Aorta (tissue), 5 donors: ENCODE measurements at places on chromosomes 11 and 22.

GRCh38 chr22:47036352-47036751 is 273.9 kb downstream of the TBC1D22A start:
- peak; percentile 34 for DNase-seq

DNA sequence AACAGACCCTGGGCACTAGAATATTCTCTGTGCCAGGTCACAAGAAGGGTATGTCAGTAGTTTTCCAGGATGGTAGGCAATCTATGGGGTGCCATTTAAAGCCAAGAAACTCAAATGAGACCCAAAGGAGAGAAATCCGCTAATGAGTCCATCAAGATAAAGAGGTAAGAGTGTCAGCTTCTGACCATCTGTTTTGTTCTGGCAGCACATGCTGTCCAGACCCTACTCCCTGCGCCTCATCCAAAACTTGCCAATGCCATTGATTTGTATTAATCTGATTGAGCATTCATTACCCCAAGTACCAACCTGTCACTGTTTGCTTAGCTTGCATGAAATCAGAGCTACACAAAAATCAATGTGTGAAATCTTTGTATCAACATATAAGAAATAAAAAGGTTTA is 229.0 kb downstream of the BLID start:
- DNase-seq, result no peak

DNA sequence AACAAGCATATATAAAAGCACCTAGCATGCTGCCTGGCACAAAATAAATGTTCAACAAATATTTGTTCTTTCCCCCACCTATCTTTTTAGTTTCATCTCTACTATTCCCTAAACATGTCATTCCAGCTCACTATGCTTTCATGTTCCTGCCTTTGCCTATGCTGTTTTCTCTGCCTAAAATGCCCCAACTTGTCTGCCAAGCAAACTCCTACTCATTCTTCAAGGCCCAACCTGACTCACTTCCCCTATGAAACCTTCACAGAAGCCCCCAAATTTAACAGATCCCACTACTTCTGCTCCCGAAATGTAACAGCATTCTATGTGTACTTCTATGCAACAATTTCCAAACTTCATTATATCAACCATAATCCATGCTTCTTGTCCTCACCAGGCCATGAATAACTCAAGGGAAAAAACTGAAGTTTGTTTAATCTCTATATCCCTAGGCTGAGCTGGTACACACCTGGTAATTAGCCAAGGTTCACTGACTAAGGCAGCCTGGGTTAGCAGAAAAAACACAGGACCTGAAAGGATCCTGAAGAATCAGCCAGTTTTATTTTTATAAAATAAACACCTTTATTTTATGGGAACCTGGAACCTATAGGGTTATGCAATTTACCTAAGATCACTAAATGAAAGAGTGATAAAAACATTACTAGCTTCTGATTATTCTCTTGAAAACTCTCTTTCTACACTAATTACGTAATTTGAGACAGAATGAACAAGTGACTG is 72.2 kb downstream of the PAK1 start:
- no peak for DNase-seq

DNA sequence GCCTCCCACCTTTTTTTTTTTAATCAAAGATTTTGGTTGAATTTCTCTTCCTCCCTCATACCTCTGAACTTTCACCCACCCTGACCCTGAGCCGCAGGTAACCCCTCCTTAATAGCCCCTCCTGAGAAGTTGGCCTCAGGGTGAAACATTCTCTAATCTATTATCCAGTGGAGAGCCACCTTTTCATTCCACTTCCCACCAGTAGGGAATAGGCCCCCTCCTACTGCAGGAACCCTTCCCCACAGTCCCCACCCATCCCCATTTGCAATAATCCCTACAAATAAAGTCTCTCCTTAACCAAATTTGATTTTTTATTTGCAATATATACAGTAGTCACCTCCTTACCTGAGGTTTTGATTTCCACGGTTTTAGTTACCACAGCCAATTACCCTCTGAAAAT is 2.1 kb upstream of the SLC35F2 start:
- DNase-seq, result no peak

DNA sequence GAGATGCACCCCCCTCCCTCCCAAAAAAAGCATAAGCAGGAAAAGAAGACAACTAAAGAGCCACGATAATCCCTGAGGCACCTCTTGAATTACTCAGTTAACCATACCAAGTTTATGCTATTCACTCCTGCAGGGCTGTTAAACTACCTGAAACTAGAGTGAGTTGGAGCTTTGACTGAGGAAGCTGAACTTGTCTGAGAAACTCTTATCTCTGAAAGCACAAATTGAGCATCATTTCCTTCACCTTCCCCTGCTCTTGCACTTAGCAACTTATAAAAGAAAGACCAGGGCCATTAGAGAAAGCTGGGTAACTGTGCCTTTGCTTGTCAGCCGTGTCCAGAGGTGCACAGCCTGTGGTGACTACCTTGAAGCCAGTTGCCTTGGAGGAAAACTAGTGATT is 745.6 kb downstream of the NELL1 start:
- no peak for DNase-seq

- DNase-seq, result no peak
These were observed 70.5 kb downstream of the RPUSD4 start for GRCh38 chr11:126140926-126141280.
